Hematopoietic multipotent progenitor cell treated with erythropoietin and hydrocortisone succinate and interleukin-3 and kit ligand, for 4 days (in vitro differentiated cells): ENCODE measurements at places on chromosomes 6 and 20.

DNA sequence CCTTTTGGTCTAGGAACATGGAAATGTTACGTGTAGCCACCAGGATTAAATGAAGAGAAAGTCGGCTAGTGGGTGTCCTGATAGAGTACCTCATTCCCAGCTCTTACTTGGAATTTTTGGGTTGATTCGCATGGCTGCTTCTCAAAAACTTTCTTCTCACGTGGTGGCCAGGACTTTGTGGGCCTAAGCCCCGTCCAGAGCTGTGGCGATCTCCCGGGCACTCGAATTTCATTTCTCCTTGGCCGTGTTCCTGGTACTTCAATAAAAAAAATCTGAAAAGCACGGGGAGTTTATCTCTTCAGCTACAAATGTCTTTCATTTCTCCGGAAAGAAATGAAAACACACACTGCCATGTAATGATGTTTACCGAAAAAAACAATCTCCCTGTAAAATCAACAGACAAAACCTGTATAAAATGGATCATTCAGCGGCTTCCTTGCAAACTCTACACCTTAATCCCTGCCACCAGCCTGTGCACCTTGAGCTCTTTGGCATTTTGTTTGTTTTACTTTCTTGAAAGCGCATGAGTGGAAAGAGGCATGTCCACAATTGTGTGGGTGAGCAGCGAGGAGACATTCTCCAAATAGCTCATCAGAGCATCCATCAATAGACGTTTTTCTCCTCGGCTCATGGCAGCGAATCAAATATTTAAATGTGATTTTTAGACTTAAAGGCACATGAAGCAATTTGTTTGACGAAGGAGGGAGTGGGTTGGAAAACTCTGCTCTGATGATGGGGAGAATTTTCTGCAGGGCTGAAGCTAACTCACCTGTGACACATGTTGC is 173.1 kb downstream of the TFAP2C start:
- DNase-seq: no peak

GRCh38 chr20:43188234-43188653 is 1.5 kb downstream of the PTPRT start:
- no peak for DNase-seq

DNA sequence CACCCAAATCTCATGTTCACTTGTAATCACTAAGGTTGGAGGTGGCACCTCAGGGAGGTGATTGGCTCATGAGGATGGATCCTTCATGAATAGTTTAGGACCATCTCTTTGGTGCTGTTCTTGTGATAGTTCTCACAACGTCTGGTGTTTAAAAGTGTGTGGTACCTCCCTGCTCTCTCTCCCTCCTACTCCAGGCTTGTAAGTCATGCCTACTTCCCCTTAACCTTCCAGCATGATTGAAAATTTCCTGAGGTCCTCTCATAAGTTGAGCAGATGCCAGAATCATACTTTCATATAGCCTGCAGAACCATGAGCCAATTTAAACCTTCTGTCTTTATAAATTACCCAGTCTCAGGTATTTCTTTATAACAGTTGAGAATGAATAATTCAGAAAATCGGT is 16.6 kb downstream of the HLA-A start:
- no peak for DNase-seq

DNA sequence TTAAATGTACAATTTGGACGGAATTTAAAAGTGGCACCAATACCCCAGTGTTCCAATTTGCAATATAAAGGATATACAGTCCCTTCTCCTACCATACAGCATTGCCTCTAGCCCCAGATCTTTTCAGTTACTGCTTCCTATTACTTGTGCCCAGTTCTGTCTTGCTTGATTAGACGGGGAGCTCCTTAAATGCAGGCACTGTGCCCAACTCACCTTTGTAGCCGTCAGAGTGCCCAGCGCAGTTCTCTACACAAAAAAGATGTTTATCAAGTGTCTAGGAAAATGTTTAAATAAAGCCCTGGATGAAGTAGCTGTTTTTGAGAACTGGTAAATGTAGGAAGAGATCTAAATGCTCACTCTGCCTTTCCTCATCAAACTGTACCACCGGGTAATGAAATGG is 7.6 kb downstream of the TAP2 start:
- no peak for DNase-seq

- DNase-seq: peak; percentile 32
These were observed 58.2 kb upstream of the NKX2-2 start for GRCh38 chr20:21571841-21572690.

GRCh38 chr6:52994839-52995088 is 320 bp downstream of the GSTA4 start:
- no peak for DNase-seq

DNA sequence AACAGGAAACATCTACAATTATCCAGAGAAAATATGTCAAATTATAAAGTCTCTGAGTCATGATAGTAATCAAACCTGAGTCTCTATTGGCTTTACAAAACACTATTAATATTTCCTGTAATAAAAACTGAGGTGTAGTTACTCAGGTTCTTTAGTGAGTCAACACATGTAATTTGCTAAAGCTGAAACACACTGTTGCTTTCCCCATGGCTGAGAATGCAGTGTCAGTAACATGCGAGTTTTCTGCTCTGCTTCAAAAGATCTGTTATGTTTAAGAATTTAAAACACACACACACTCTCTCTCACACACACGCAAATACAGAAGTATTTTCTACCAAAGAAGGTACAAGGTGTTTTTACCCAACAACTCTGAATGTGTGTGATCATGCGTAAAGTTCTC is 38.6 kb downstream of the ATXN1 start:
- no peak for DNase-seq

DNA sequence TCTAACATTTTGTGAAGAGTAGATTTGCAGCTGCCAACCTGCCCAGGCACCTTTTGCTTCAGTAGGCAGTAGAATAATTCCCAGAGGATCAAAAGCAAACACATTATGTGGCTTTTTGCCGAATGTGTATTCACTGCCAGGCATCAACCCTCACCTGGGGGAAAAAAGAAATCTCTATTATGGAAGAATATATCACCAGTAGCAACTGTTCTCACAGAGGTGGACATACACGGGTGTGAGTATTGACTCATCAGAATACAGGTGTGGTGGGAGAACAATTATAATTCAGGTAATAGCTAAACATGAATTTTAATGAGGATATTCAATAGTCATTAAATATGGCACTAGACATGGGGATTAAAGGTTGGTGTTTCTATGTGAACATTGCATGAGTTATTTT is 910.7 kb downstream of the TFAP2A start:
- no peak for DNase-seq

- peak; percentile 41 for DNase-seq
These were observed 27.5 kb upstream of the SIRPA start for GRCh38 chr20:1867495-1868260.

DNA sequence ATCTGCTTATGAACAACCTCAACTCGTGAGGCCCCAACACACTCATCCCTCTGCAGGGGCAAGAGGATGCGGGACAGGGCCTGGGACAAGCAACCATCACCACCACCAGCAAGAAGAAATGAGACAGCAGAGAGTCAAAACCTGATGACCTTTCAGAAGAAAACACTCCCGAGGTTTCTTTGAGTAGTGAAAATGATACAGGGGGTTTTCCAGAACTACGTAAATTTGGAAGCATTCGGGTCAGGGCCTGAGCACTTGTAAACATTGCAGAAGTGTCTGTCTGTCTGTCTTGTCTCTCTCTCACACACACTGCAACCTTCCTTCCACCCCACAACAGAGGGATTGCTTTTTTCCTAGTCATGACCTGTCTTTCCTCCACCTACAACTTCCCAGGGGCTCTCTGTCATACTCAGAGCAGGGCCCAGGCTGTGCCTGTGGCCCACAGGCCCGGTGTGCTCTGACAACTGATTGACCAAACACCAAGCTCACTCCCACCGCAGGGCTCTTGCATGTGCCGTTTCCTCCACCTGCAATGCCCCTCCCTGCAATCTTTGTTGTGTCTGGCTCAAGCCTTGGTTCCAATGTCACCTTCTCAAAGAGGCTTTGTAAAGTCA is 90.9 kb downstream of the BMP7 start:
- no peak for DNase-seq
